ENCODE measurements at places on chromosomes 16 and 17. TPM values are rescaled to one million over a fixed set of nuclear protein-coding genes. Genes with fewer than 3 reads are reported as not detected.
A peak's percentile ranks its signal among the peaks of the same experiment; 100 is the strongest.

DNA sequence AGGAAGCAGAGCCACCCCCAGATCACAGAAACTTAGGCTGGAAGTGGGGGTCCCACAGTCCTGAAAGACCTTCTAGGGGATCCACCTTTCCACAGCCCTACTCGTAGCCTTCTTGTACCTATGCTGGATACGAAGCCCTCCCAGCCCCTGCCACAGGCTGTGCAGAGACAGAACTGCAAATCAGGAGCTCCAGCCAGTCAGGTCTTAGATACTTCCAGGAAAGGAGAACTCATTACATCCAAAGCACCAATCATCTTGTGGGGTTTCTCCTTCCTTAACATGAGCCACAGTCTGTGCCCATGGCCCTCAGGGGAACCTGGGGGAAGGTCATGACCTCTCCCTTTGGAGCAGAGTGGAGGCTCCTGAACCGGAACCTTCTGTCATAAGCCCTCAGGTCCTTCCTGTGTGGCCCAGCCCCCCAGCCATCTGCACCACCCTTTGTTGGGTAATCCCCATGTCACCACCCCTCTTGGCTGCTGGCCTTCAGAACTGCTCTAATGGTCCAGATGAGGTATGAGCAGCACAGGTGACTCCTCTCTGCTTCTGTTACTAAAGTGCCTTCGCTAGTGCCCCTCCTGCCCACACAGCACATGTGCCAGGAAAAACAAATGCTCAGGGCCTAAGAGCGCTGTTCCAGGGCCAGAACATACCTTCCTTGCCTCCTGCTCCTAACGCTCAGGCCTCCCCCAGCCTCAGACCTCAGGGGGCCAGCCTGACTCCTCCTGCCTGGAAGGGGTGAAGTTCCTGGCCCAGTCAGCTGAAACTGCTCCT is 14.6 kb downstream of the SRCIN1 start:
- H3K4me1 ChIP-seq, result peaks cover 47% of the 10 kb centered on the region
- H3K4me3 ChIP-seq, result no peak overlapping the region
- H3K36me3 ChIP-seq, result no peaks in the 10 kb centered on the region
- no peaks in the 10 kb centered on the region for H3K27me3 ChIP-seq
- DNase-seq, result peak; percentile 24
- no peak overlapping the region for H3K27ac ChIP-seq

GRCh38 chr16:70685938-70686375 is at the start of gene MTSS2:
Gene MTSS2, minus strand, starts transcription at chr16:70686053. Its CDS starts 262 bp downstream, at chr16:70685791.
- peak; percentile 97 for DNase-seq
- peaks cover 14% of the 10 kb centered on the region for H3K4me1 ChIP-seq
- no peak within 1 kb of the TSS for H3K27ac ChIP-seq
- H3K4me3 ChIP-seq, result peak within 1 kb of the TSS; percentile 80
- peaks cover 10% of the 10 kb centered on the region for H3K27me3 ChIP-seq
- no peaks in the 10 kb centered on the region for H3K36me3 ChIP-seq

GRCh38 chr16:88118376-88118775 is 167.1 kb downstream of the BANP start:
- H3K36me3 ChIP-seq, result no peaks in the 10 kb centered on the region
- H3K4me3 ChIP-seq, result no peak overlapping the region
- H3K27ac ChIP-seq, result no peak overlapping the region
- peaks cover 13% of the 10 kb centered on the region for H3K4me1 ChIP-seq
- H3K27me3 ChIP-seq, result no peaks in the 10 kb centered on the region

DNA sequence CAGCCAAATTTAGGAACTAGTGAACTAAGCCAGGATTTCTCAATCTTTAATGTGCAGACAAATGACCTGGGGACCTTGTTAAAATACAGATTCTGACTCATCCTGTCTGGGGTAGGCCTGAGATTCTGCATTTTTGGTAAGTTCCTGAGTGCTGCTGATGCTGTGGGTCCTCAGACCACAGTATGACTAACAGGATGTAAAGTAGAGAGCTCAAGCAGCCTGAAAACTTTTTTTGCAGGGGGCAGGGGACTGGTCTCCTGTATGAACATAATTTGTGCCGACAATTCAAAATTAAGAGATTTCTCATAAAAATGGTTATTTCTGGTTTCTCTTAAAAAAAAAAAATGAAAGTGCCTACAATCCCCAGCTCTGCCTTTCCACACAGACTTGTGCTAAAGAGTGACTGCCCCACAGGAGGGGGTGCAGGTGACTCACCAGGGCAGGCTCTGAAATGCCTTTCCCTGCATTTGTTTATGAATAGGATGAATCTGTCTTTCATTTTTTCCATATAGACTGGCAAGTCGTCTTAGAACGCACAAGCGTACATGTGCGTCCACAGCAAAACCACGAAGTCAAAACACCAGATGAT is 271.5 kb downstream of the PHKB start:
- no peaks in the 10 kb centered on the region for H3K4me1 ChIP-seq
- no peaks in the 10 kb centered on the region for H3K36me3 ChIP-seq
- H3K4me3 ChIP-seq, result no peak overlapping the region
- no peaks in the 10 kb centered on the region for H3K27me3 ChIP-seq
- H3K27ac ChIP-seq, result no peak overlapping the region

- H3K27ac ChIP-seq, result no peak overlapping the region
- H3K4me1 ChIP-seq, result peaks cover 30% of the 10 kb centered on the region
- peaks cover 69% of the 10 kb centered on the region for H3K27me3 ChIP-seq
- H3K36me3 ChIP-seq, result no peaks in the 10 kb centered on the region
Observed at GRCh38 chr17:42183741-42184711, 1.2 kb downstream of the HCRT start.

- H3K27ac ChIP-seq, result no peak overlapping the region
- H3K4me1 ChIP-seq, result no peaks in the 10 kb centered on the region
- H3K27me3 ChIP-seq, result no peaks in the 10 kb centered on the region
- no peaks in the 10 kb centered on the region for H3K36me3 ChIP-seq
- no peak overlapping the region for H3K4me3 ChIP-seq
Observed at GRCh38 chr16:24520983-24521382, 18.4 kb upstream of the RBBP6 start.

DNA sequence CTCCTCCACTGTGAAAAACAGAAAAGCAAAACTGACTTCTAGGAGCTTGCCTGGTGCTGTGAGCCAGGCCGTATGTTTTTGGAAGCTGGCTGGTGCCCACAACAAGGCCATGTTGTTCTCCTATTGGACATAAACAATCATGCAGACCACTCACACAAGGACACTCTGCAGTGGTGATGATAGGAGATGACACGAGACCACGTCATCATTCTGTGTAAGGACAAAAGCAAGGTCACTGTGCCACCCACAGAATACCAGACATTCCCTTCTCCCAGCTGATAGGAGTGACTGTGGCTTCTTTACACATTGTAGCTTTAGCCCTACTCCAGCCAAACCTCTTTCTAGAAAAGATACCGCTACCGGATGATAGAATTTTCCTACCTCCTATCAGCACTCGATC is 47.7 kb upstream of the LCMT1 start:
- no peak for DNase-seq
- no peak overlapping the region for H3K27ac ChIP-seq
- no peaks in the 10 kb centered on the region for H3K36me3 ChIP-seq
- peaks cover 19% of the 10 kb centered on the region for H3K27me3 ChIP-seq

DNA sequence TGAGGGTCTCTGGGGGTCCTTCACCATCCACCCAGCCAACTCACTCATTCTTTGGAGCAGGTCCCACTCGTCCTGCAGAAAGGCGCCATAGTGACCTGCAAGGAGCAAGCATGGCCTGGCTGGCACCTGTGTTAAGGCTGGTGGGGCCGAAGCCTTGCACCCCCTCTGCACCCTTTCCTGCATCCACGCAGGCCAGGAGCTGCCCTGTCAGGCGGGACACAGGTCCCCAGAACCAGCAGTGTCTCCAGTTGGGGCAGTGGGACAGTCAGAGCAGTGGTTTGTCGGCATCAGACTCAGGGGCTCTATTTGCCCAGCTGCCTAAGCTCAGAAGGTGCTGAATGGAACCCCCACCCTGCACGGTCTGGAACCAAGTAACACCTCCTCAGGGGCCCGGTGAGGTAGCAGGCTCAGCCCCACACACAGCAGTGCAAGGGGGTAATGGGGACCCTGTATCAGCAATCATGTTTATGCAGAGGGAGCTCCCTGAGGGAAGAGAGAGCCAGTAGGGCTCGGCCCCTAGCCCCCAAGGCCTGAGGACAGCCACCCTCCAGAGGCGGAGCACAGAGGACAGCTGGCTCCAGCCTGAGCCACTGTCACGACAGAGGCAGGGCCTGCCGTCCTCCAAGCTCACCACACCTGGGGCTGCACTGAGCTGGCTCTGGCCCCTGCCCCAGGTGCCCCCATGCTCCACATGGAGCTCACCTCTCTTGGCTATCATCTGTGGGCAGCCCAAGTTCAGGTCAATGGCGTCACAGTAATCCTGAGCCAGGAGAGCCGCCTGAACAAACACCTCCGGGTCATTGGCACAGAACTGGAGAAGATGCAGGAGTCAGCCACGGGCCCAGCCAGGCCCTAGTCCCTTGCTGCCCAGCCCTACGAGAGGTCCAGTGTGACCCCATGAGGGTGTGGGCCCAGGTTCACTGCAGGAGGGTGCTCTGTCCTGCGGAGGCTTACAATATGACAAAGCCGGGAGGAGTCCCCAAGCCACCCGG is 1.9 kb downstream of the DUS1L start:
- no peak for DNase-seq
- H3K4me3 ChIP-seq, result no peak overlapping the region
- H3K27me3 ChIP-seq, result no peaks in the 10 kb centered on the region

DNA sequence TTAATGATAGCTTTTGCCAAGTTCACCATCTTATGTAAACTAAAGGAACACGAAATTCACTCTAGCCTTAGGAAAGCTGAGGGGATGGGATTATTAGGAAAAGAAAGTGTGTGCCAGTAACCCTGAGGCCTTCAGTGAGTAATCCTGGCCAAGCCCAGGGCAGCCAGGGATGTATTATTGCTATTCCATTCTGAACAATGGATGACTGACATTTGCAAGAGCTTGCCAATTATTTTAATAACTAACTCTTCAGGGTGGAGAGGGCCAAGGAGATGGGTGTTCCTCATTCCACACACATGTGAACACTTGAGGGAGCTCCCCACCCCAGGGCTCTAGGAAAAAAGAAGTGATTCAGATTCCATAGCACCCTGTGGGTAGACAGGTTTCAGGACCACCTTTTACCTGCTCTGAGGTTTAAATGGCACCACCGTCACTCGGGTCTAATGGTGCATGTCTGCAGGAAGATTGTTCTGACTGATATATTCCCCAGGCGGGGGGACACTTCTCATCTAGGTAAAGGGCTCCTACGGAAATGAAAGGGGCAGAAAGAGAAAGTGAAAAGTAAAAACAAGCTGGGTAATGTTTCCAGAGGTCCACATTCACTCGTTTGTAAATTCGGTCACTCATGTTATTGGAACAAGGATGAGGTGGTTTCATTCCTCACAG is 41.5 kb downstream of the TK2 start:
- no peaks in the 10 kb centered on the region for H3K27me3 ChIP-seq
- H3K36me3 ChIP-seq, result no peaks in the 10 kb centered on the region
- no peak for DNase-seq
- H3K27ac ChIP-seq, result no peak overlapping the region
- H3K4me1 ChIP-seq, result peaks cover 24% of the 10 kb centered on the region
- H3K4me3 ChIP-seq, result no peak overlapping the region

Gene HOXB9
- not detected for total RNA-seq

Gene CD300LB
- not detected for total RNA-seq

Gene UTS2R
- total RNA-seq, result 0.46 TPM
